Activated naive CD4-positive, alpha-beta T cell (primary cell): ENCODE measurements at places on chromosomes 3 and 15.

- DNase-seq: no peak
Observed at GRCh38 chr3:106329521-106329920, 460.7 kb upstream of the CBLB start.

DNA sequence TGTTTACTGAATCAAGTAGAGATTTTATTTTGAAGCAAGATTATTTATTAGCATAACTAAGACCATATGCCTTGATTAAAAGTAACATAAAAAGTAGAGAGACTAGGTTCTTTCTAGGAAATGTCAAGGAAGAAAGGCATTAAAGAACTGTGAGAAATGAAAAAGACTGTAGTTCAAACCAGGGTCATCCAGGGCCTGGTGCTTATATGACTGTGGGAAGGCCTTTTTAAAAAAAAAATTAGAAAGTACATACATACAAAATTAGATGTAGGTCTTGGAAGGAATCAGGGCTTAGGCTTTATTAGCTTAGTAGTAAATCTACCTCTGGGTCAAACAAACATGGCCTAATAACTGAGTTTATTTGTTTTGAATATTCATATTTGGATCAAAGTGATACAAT is 173.9 kb upstream of the TBL1XR1 start:
- DNase-seq: no peak

GRCh38 chr3:11363715-11364114 is 91.5 kb downstream of the ATG7 start:
- no peak for DNase-seq

DNA sequence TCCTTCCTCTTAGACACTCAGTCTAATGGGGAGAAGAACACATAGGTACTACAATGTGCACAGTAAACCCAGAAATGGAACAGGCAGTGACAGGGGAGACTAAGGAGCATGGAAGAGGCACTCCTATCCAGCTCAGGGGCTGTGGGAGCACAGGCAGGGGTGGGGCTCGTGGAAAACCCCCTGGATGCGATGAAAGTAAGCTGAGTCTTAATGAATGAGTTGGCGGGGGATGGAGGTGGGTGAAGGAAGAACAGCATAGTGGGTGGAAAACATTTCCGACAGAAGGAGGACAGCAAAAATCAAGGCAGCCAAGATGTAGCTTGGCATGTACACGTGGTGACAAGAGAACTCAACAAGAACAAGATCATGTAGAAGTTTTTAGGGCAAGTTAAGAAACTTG is 33.6 kb upstream of the UBE2E2 start:
- no peak for DNase-seq

DNA sequence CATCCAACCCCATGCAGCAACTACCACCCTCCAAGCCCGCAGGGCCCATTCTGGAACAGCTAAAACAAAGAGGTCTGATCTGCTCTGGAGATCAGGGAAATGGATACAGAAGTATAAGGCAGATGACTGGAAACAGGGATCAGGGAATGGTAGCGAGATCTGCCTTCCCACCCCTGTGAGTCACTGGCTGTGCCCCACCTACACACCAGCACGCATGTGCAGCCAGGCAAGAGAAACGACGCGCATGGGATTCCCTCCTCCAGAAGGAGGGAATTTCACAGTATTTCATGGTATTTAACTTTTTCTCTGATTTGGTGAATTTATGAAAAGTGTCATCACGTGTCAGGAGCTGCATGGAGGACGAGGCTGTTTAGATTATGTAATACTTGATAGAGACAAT is 116.7 kb downstream of the ARRDC4 start:
- DNase-seq: no peak

DNA sequence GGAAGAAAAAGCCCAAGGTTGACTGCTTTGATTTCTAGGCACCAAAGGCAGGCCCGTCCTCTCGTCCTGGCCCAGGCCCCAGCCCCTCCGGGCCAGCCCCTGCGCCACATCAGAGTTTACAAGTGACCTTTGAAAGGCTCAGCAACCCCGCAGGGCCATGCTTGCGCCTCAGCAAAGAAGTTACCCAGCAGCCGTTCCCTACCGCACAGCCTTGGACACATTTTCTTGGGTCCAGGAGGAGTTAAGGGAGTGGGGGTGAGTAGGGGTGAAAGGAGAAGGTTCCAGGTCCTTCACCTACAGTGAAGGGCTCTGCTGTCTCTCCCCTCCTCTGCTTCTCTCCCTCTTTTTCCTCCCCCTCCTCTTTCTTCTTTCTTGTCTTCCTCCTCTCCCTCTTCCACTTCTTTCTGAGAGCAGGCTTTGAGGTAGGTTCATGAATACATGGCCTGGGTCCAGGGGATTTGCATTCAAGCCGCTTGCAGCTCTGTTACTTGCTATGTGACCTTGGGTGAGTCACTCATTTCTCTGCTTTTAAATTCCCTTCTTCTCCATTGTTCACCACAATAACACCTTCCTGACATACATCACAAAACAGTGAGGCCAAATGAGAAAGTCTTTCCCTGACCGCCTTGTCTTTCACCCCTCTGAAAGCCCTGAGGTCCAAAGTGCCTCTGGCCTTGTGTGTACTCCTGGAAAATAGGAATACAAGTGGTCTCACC is 223.3 kb upstream of the TPRG1 start:
- no peak for DNase-seq
